ENCODE measurements at places on chromosomes 12 and 14.

- peak; percentile 9 for DNase-seq
Measured at GRCh38 chr12:76244300-76244699, 103.9 kb downstream of the BBS10 start.

GRCh38 chr12:52975204-52975603 is 26.3 kb downstream of the KRT18 start:
- DNase-seq, result no peak

- DNase-seq, result no peak
Measured at GRCh38 chr14:66498311-66498710, 9.6 kb upstream of the GPHN start.

DNA sequence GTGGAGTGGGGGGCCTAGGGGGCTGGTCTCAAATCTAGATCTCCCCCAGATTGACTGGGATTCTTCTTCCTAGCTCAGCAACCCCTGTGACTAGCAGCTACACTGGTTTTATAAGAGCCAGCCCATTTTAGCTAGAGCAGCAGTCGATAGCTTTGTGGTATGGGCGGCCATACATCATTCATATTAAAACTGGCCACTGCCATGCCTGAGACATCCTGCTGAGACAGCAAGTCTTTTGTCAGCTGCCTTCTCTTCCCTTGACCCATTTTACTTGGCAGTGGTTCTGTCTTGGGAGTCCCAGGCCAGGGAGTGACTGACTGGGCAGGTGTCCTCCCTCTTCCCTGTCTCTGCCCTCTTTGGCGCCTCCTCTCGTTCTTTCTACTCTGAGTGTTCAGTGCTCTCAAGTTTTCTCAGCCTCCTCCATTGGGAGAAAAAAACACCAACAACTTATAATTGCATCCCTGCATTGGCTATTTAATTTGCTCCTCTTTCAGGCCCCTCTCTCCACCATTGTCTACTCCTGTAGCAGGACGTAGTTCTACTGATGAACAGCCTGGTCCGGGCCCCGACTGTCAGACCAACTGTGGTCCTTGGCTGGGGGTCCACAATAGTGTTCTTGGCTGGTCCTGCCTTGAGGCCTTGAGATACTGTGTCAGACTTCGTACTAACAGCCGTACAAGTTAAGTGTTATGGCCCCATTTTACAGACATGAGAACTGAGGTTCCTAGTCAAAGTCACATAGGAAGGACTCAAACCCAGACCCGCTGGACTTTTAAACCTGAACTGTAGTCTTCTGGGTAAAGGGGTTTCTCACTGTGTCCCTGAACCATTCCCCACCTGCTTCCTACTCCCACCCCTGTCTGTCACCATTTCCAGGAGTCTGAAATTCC is 18.3 kb upstream of the JDP2 start:
- no peak for DNase-seq

DNA sequence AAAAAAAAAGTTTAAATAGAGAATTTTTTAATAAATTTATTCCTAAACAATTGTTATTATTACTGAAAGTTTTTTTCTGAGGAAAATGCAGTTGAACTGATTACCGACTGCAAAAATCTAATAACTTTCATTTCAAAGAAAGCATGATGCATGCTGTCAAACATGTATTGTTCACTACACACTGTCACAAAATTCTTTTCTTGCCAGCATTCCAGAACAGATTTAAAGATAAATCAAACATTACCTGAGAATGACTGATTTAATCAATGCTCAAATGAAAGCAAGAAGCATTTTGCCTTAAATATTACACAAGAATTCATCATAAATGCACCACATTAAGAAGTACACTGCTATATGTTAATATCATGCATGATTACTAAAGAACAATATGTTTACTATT is 588.3 kb downstream of the SLC16A7 start:
- DNase-seq, result no peak

DNA sequence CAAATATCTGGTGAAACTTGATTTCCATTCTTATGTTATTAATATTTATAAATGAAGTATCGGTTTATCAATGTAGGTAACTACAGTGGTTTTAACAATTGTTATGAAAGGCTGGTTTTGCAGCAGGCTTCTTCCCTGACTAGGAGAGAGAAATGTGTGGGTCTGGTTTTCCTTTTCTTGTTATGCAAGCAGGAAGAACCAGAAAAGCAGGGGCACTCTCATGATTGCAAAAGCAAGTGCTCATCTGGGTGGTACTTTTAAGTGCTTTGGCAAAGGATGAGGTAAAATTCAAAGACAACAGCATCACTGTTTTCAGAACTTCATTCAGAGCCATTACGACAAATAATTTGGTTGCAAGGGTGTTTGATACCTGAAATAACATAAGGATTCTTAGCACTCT is 105.6 kb downstream of the PTPRO start:
- no peak for DNase-seq

DNA sequence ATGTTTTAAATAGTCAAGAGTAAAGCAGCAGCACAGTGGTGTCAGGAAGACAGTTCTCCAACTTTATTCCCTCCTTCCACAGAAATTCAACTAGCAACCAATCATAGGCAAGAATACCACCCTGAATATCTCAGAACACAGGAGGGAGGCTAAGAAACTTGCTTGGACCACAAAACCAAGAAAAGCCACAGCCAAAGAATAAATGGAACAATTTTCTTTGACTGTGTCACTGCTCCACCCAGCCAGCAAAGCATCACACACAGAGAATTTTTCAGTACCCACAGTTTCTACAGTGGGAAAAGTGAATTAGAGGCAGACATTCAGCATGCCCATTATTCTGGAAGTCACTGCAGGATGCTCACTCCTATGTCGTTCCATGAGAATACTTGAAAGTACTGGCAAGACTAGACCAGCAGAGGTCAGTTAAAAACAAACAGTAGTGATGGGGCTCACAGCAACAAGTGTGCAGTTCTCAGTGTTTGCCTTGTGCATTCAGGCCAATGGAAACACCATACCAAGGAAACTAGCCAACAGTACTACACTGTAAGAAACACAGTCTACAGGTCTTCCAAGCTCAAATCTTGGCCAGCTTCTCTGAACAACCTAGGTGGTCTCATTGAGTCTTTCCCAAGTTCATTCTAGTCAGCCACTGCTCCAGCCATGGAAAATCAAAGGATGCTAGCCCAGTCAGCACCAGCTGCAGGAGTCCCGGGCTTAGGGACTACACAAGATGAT is 56.8 kb upstream of the FOXG1 start:
- DNase-seq, result no peak
